ENCODE measurements at places on chromosomes 2 and 18.

GRCh38 chr2:239019183-239019581 is 171.3 kb downstream of the TWIST2 start:
- no peak for DNase-seq

DNA sequence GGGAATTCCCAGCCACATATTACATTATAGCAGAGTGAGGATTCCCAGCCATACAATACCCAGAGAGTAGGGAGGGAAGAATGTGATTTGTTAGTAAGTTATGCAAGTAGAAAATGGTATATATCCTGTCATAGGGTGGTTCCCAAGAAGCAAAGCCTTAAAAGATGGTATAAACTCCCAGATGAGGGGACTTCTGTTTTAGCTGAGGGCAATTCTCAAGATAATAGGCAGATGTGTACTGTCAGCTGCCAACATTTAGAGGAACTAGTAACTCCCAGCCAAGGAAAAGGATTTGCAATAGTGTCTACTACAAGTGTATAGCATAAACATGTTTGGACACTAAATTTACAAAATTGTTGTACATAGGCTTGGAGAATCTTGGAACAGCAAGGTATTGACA is 86.5 kb downstream of the XDH start:
- DNase-seq = no peak

DNA sequence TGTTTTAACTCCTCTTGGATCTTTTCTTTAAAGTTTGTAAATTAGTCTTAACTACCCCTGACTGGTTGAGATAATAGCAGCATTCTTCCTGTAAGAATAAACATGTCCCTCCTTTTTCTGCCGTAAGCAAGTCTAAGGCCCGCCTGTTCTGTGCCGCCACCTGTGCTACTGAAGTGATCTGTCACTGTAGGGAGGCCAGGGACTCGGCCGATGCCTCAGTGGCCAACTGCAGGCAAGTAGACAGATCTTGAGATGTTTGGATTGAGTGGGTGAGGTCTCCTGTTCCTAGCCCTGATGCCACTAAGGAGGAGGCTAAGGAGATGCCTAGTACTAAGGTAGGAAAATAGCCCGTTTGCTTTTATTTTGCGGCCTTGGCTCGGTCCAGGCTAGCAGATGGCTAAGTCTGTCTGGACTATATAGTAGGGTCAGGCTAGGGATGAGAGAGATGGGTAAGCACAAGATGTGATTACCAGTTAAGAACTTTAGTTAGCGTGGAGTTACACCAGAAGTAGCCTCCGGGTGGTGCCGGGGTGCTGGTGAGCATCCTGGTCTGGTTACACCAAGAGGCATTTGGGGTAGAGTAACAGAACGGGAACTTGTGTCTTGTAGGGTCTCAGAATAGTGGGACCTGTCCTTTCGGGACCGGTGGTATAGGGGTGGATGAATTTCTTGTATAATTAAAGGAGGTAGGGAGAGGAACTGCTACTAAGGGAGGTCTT is 584.2 kb downstream of the SUCLG1 start:
- DNase-seq = no peak

- no peak for DNase-seq
Observed at GRCh38 chr2:16034151-16034974, 94.0 kb downstream of the MYCN start.

- no peak for DNase-seq
Observed at GRCh38 chr18:46274266-46274665, 170.1 kb downstream of the HAUS1 start.

- no peak for DNase-seq
Observed at GRCh38 chr2:75342504-75343175, 143.3 kb upstream of the TACR1 start.

GRCh38 chr2:102350137-102350793 is 5.3 kb upstream of the IL18R1 start:
- no peak for DNase-seq

- no peak for DNase-seq
Observed at GRCh38 chr2:50859110-50859509, 172.8 kb downstream of the NRXN1 start.

GRCh38 chr2:127619877-127620705 is 25.9 kb upstream of the GPR17 start:
- DNase-seq = no peak

GRCh38 chr2:232816657-232817056 is 40.3 kb upstream of the KCNJ13 start:
- no peak for DNase-seq
